ENCODE measurements at places on chromosomes 4 and X.
A peak's percentile ranks its signal among the peaks of the same experiment; 100 is the strongest.

DNA sequence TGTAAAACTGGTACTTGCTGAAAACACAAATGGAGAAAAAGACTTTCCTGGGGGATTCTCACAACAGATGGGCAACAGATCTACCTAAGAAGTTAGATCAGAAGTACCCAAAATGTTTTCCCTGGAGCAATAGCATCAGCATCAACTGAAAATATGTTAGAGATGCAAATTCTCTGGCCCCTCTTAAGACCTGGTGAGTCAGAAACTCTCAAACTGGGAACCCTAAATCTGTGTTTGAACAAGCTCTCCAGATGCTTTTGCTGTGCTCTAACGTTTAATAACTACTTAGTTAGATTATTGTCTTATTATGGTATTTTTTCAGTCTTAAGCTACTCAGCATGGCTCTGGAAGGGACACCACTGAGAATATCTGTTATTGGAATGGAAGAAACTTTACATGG lies 55.2 kb upstream of the TRPC3 start:
- peak; percentile 58 for DNase-seq

DNA sequence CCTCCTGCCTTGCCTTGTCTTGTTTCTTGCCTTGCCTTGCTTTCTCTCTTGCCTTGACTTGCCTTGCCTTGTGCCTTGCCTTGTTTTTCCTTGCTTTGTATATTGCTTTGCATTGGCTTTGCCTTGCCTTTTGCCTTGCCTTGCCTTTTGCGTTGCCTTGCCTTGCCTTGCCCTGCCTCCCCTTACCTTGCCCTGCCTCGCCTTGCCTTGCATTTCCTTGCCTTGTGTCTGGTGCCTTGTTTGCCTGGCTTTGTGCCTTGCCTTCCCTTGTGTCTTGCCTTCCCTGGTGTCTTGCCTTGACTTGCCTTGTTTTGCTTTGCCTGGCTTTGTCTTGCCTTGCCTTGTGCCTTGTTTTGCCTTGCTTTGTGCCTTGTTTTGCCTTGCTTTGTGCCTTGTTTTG lies 89.7 kb downstream of the TAB3 start:
- DNase-seq: no peak

- DNase-seq: no peak
Observed at GRCh38 chr4:116838609-116839008, 246.8 kb downstream of the TRAM1L1 start.

GRCh38 chrX:88883200-88883599 lies 136.2 kb downstream of the CPXCR1 start:
- no peak for DNase-seq

DNA sequence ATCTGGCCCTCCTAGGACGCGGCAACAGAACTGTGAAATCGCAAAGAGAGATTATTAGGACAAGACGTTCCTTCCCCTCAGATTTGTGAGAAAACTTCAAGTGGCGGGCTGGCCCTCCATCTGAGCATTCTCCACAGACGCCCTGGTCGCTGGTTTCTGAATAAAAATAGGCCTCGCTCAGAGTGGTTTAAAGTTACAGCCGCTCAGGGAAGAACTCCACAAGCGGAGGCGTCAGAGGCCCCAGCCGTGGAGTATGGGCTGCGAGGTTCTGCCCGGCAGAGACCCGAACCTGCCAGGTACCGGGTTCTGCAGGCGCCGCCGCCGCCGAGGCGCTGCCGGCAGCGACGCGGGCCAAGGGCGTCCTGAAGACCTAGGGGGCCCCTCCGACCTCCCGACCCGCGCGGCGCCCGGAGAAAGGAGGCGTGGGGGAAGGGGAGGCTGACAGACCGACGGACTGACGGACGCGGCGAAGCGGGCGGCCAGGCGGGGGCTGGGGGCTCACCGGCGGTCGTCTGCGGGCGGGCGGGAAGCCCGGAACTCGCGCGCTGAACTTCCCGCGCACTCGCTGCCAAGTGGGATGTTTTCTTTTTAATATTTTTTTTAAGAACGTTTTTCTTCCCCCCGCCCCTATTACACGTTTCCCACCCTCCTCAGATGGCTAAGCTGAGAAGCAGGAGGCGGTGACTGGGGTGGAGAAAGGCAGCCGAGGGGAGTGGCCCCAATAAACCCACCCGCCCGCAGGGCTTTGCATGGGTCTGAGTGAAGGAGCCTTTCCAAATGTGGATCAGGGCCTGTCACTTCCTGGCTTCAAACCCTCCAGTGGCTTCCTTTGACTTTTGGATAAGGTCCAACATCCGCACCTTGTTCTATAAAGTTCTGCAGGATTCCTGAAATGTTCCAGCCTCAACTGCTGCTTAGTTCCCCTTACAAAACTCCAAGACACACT lies at the start of gene PABPC4L:
PABPC4L (minus strand) TSS at position 574 of the 946 bp plus-strand sequence. CDS start 770 bp downstream, outside the sequence.
- DNase-seq: peak; percentile 81

- peak; percentile 31 for DNase-seq
Observed at GRCh38 chr4:53450773-53451172, 73.3 kb downstream of the FIP1L1 start.

GRCh38 chrX:72048510-72049455 lies 82.9 kb downstream of the RTL5 start:
- no peak for DNase-seq

GRCh38 chr4:135240796-135241195 lies 1039.2 kb upstream of the PABPC4L start:
- DNase-seq: peak; percentile 41

DNA sequence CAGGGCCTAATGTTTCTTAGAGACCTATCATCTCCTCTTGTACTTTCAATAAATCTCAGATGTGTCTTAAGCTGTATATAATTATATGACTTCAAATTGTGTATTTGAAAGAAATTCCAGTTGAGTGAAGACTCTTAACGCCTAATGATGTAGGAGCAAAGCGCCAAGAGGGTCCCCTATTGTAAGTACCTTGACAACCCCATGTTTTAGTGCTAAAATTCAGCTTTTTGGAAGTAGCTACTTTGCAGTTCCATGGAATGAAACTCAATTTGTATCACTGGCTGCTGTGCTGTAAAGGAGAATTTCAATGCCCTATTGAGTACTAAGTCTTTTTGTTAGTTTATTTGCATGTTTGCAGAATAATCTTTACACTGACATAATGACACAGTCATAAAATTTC lies 1826.6 kb upstream of the AGA start:
- no peak for DNase-seq

DNA sequence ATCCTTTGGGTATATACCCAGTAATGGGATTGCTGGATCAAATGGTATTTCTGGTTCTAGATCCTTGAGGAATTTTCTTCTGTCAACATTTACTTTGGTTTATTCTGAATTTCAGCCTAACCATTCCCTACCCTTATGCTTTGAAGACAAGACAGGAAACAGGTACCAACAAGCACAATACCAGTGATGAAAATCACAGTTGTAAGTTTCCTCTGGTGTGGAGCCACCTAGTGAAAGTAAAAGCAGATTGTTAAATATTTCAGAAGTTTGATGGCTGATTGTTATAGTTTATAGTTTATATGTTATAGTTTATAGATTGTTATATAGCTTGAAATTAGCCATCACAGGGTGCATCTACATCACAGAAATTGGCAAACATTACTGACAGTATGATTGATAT lies 104.5 kb upstream of the AGA start:
- peak; percentile 17 for DNase-seq

GRCh38 chr4:15956179-15956850 lies 6.7 kb downstream of the FGFBP2 start:
- peak; percentile 53 for DNase-seq
